ENCODE measurements at places on chromosomes 4 and X.

DNA sequence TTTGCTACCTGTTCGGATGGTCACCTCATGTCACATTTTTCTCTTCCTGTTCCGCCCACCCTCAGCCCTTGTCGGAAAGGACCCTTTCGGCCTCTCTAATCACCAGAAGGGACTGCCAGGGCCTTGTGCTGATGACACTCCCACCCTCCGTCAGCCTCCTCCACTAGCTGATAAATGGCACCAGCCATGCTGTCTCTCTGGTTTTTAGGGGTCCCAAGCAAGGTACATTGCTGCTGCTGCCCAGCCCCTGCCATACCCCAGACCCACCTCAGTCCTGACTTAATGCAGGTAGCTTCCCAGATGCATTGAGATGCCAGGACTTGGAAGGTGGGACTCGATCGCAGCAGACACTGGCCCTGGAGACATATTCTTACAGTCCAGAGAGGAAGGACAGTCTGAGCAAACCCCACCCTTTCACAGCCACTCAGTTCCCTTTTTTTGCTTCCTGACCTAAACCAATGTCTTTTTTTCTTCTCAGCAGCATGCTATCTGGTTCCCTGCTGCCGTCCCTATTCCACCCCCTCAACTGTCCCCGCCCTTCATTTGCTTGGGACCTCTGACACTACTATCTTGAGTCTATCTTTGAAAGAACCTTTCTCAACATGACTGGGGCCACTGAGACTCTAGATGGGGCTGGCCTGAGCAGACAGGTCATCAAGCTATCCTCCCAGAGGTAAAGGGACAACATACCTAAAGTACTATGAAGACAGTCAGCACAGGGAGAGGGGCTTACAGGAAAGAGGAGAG is at the start of gene BTK:
Gene BTK, minus strand, starts transcription at position 397 of the 747 bp plus-strand sequence. CDS start 10,907 bp downstream, outside the sequence.
- no peak for DNase-seq

DNA sequence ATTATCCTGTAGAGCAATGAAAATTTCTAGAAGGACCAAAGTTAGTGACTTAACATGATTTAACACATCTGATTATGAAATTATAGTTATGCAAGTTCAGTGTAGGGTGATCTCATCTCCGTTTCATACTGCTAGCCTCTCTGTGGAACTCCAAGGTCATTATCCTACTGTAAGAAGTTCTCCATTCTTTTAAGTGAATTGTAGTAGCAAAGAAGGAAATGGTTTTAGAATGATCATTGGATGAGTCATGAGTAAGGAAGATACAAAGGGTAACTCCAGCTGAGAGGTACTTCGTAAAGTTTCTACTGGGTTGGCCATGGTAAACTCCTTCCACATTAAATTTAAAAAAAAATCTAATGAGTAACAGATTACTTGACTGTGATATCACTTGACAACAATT is 215.0 kb upstream of the GIMD1 start:
- DNase-seq: no peak

GRCh38 chr4:22500831-22501714 is 14.8 kb downstream of the ADGRA3 start:
- DNase-seq: no peak

GRCh38 chrX:24316111-24316510 is 2.2 kb upstream of the SUPT20HL2 start:
- no peak for DNase-seq

GRCh38 chrX:95760356-95760755 is 924.3 kb upstream of the DIAPH2 start:
- no peak for DNase-seq

DNA sequence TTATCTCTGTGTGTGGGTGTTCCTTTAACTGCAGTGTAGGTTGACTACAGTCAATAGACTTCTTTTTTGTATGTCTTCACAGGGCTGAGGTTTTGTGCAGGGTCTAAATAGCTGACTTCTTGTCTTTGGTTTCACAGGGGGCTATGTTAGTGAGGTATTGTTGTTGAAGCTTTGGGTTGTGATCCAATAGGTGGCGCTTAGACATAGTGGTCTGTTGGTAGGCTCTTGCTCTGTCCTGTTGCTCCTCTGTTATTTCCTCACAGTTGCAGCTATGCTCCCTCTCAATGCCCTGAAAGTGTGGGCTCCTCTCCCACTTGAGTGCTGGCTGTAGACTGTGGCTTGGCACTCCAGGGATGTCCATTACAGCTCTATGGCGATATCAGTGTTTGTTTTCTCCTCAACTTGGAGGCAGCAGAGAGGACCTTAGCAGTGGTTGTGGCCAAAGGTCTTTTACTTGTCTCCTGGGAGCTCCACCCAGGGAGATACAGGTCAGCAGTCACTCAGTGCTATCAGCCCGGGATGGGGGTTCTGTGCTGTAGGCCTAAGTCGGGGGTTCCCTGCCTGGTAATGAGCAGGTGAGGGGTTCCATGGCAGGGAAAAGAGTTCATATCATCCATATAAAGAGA is 14.0 kb downstream of the POF1B start:
- DNase-seq: no peak

DNA sequence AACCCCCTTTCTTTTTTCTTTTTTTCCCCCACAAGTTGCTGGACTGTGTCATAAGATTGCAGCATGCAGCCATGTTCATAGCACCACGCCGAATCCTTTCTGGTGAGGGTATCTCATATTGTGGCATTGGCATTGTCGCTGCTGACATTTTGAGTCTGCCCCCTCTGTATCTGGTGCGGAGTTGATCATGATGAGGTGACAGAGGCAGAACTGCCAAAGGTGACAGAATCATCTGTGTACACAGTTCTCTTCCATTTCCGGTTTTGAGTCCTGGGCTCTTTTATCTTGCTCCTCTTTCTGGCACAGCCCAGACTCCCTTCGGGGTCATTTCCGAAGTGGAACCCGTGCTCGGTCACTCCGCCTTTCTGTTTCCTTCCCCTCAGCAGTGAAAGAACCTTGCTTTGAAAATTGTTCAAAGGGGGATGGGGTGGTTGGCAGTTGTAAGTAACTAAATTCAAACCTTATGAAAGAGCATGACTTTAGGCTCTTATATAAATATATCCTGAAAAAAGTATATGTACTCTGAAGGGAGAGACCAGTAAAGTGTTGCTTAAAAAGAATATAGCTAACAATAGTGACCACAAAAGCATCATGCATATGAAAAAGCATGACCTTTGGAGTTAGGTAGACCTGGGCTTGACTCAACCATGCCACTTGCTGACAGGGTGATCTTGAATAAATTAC is 55.0 kb upstream of the BMP2K start:
- no peak for DNase-seq

- DNase-seq: no peak
Measured at GRCh38 chr4:2275546-2276251, 13.8 kb upstream of the MXD4 start.

GRCh38 chrX:136528645-136529315 is 3.2 kb upstream of the VGLL1 start:
- DNase-seq: no peak

GRCh38 chr4:54173281-54173912 is 55.7 kb upstream of the PDGFRA start:
- no peak for DNase-seq
